ENCODE measurements at places on chromosomes 7 and 10.

DNA sequence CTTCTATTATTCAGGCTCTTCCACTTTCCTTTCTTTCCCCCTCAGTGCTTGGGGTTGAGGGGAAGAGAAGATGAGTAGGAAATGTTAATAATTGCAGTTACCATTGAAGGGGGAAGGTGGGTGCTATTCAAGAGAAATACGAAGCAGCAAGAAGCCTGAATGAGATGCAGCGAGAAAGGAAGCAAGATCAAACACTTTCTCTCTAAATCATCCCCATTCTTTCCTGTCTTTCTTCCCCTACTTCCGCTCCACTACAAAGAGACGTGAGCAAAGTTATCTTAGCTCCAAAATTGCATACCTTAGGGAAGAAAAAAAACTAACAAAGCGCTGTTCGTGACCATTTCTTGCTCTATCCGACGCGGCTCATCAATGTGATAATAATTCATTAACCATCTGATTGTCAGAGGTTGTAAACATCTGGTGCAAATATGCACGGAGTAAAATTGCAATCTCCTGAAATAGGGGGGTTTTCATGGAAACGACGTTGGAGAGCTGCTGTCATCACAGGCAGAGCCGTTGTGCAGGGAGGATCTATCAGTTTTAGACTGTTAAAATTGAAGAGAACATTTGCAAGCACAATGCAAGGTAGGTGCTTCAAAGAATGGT is 15.2 kb upstream of the PARD3 start:
- no peak for DNase-seq

DNA sequence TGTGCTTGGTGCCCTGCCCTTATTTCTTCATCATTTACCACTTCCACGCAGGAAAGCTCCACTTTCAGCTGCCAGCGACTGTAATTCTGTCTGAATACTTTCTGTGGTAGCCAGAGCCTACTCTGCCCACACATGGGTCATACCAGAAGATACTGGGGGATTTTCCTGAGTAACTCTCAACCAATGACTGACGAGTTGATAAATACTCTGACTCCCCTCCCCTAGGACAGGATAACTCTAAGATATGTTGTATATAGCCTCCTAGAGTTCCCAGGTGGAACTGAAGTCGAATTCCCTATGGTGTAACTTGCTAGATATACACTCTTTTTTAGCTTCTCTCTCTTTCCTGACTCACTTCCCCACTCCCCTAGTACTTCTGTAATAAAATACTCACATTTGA is 29.8 kb downstream of the SEM1 start:
- DNase-seq = no peak

- no peak for DNase-seq
These were observed 118.9 kb downstream of the APBB1IP start for GRCh38 chr10:26556748-26557640.

DNA sequence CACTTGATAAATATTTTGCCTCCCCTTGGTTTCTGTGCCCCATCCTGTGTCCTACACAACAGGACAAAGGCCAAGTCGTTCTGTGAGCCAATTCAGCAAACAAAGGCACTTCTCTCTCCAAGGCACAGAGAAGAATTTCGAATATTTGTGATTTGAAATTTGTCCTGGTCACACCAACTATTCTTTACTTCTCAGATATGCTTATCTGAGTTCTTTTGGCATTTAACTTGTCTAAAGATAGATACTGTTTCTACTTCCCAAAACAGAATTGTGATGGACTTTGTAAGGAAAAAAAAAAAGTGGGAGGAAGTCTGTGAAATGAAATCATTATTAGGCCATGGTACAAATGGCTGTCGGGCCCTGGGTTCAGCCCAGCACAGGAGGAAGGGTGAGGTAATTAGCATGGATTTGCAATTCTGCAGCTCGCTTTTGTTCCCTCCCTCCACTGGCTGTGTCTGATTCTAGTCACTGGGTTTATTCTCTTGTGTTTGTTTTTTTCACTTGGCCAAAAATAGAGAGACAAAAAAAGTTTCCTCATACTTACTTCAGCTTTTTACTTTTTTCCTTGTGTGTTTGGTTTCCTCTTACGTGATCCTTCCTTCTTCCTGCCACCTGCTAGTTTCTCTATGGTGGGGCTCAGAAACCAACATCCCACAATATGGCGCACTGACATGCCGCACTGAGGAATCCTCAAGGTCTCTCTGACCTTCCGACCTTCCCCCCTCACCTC is 108.2 kb upstream of the MKLN1 start:
- DNase-seq = no peak

GRCh38 chr10:53463539-53463938 is 691.0 kb upstream of the MBL2 start:
- DNase-seq = no peak

GRCh38 chr7:138663725-138664710 is 37.1 kb downstream of the SVOPL start:
- DNase-seq = no peak

GRCh38 chr10:106958589-106959361 is 205.7 kb downstream of the SORCS1 start:
- no peak for DNase-seq

GRCh38 chr10:93604146-93604545 is 3.1 kb upstream of the RBP4 start:
- no peak for DNase-seq

GRCh38 chr7:47313564-47313963 is 268.3 kb downstream of the TNS3 start:
- DNase-seq = no peak

GRCh38 chr10:77247031-77247990 is 390.3 kb downstream of the KCNMA1 start:
- DNase-seq = no peak

All from stimulated activated CD4-positive, alpha-beta T cell treated with anti-CD3 and anti-CD28 coated beads, Interleukin-4, amount 100 ng/mL, for 1 hour (primary cell).